Effector memory CD4-positive, alpha-beta T cell (primary cell): ENCODE measurements at places on chromosomes 1 and 21.

DNA sequence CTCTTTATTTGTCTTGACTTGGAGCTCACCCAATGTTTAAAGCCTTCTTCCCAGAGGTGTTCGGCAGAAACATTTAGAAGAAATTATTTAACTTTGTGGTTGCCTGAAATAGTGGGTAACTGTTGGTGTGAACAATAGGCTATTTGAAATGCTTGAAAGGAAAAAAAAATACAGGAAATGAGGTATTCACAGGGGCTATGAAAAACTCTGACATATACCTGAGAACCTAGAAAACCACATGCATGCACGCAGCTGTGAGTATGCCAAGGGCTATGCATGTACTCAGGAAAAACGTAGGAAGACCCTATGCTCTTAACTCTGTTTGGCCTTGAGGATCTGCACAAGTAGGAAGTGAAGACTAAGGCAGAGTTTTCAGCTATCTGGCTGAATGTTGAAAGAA, 16.4 kb upstream of the RNF186 start:
- H3K4me3 ChIP-seq: no peak overlapping the region
- H3K27ac ChIP-seq: no peak overlapping the region
- no peaks in the 10 kb centered on the region for H3K4me1 ChIP-seq
- H3K36me3 ChIP-seq: no peaks in the 10 kb centered on the region
- DNase-seq: no peak

DNA sequence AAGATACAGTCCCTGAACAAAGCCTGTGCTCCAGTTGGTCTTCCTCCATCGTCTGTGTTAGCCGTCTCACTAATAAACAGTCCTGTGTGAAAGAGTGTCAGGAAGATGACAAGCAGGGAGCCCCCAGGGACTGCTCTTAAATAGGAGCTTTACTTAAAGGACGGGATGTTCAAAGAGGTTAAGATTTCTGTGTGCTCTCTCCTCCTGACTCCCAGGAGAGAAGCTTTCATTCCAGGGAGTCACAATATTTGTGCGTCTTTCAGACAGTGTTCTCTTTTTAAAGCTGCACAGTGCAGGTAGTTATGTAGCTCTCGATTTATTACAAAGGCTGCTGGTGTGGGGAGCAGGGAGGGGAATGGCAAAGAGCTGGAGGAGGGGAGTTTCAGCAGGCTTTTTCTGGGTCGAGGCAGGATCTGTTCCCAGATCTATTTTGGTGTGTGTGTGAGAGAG, 43.5 kb downstream of the STYXL2 start:
- H3K4me3 ChIP-seq: no peak overlapping the region
- no peaks in the 10 kb centered on the region for H3K27me3 ChIP-seq
- no peaks in the 10 kb centered on the region for H3K4me1 ChIP-seq
- H3K36me3 ChIP-seq: no peaks in the 10 kb centered on the region
- H3K27ac ChIP-seq: no peak overlapping the region
- no peak for DNase-seq

GRCh38 chr1:155650231-155650757, 38.3 kb downstream of the YY1AP1 start:
- H3K4me1 ChIP-seq: no peaks in the 10 kb centered on the region
- H3K27ac ChIP-seq: no peak overlapping the region
- no peak for DNase-seq
- no peak overlapping the region for H3K4me3 ChIP-seq
- H3K27me3 ChIP-seq: no peaks in the 10 kb centered on the region

DNA sequence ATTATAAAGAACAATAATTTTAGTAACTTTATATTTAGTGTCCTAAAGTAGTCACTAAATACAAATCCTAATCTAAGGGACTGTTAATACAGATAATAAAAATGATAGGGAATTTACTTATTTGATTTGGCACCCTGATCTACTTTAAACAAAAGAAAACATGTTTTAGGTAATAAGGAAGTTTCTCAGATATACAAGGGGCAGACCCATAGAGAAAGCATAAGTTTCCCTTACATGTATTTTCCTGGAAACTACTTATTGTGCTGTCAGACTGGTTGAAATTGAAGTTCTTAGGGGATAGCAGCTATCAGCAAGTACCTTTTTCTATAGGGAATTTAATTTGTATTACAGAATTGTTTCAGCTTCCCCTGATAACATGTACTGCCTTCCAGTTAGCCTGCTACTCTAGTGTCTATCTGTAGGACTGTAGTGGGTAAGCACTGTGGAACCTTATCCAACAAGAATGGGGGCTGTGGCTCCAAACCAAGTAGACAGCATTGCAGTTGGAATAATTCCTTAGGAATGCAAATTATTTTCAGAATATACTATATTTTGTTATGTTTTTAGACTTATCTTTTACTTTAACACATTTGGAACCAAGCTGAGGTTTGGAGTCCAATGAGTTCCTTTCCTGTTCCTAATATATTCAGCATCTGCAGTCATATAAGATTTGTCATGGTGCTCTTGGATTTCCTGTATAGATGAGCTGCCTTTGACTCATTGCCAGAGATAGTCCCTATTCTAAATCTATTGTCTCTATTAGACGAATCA, 14.7 kb downstream of the MSH4 start:
- H3K4me3 ChIP-seq: no peak overlapping the region
- no peaks in the 10 kb centered on the region for H3K27me3 ChIP-seq
- no peaks in the 10 kb centered on the region for H3K4me1 ChIP-seq

GRCh38 chr1:43536196-43536863, 5.6 kb downstream of the PTPRF start:
- DNase-seq: no peak
- H3K36me3 ChIP-seq: no peaks in the 10 kb centered on the region
- peaks cover 7% of the 10 kb centered on the region for H3K27me3 ChIP-seq
- no peak overlapping the region for H3K4me3 ChIP-seq

- no peaks in the 10 kb centered on the region for H3K4me1 ChIP-seq
- no peak overlapping the region for H3K27ac ChIP-seq
- H3K36me3 ChIP-seq: no peaks in the 10 kb centered on the region
- no peak overlapping the region for H3K4me3 ChIP-seq
- no peak for DNase-seq
Observed at GRCh38 chr1:42368096-42368795, 12.3 kb upstream of the RIMKLA start.

DNA sequence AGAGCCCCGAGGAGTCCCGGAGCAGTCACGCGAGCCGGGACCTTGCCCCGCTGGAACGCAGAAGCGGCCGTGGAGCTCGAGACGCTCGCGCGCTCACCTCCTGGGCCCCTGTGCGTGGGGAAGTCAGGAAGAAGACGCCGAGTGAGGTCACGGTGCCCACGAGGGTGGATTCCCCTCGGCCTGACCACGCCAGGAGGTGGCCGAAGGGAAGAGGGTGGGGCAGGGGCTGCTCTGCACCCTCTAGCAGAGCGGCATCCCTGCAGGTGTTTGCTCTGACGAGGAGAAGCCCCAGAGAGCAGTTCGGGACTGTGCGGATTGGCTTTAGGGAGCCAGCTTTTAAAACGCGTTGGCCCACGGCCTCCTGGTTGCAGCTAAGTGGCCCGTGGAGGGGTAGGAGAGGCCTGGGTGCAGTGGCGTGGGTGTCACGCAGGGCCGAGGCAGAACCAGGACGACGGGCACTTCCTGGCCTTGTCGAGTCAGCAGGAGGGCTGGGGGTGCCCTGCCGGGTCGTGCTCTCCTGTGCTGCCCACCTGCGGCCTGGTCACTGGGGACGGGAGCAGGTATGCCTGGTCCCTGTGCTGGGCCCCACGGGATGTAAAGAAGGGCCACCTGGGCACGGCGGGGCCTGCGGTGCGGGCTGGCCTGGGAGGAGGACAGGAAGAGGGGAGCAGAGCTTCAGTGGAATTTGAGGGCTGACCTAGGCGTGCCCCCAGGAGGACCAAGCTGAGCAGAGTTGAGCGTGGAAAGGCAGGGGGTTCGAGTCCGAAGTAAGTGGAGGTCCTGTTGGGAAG, 1.0 kb downstream of the PDXK start:
- no peak for DNase-seq
- peaks cover 17% of the 10 kb centered on the region for H3K4me1 ChIP-seq
- peaks cover 12% of the 10 kb centered on the region for H3K36me3 ChIP-seq
- peak overlapping the region; percentile 73 for H3K27ac ChIP-seq
- H3K27me3 ChIP-seq: no peaks in the 10 kb centered on the region
- peak overlapping the region; percentile 68 for H3K4me3 ChIP-seq

GRCh38 chr1:100543640-100544039, 5.7 kb downstream of the GPR88 start:
- H3K36me3 ChIP-seq: no peaks in the 10 kb centered on the region
- no peak for DNase-seq
- no peak overlapping the region for H3K4me3 ChIP-seq
- no peak overlapping the region for H3K27ac ChIP-seq
- H3K27me3 ChIP-seq: peaks cover 13% of the 10 kb centered on the region
- H3K4me1 ChIP-seq: peaks cover 3% of the 10 kb centered on the region

- peaks cover 11% of the 10 kb centered on the region for H3K4me1 ChIP-seq
- DNase-seq: no peak
- H3K36me3 ChIP-seq: no peaks in the 10 kb centered on the region
- no peak overlapping the region for H3K4me3 ChIP-seq
Observed at GRCh38 chr1:20248971-20249612, 41.6 kb upstream of the VWA5B1 start.

DNA sequence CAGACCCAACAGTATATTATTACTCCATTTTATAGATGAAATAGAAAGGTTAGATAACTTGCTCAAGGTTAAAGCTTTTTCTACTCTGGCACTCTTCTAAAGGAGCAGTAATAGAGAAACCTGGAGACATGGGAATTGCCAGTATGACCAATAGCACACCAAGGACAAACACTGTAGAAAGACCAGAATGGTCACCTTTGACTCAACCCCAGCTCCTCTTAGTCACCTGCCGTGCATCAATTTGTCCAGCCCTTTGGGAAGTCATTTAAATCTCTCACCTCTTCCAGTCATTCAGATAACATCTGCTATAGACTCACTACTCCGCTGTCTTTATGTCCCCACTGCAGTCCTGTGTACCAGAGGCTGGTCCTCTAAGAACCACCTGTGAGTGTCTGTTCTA, 23.9 kb upstream of the SLC44A3 start:
- no peak overlapping the region for H3K4me3 ChIP-seq
- H3K27me3 ChIP-seq: no peaks in the 10 kb centered on the region
- no peak overlapping the region for H3K27ac ChIP-seq
- no peaks in the 10 kb centered on the region for H3K36me3 ChIP-seq
- no peaks in the 10 kb centered on the region for H3K4me1 ChIP-seq

- no peaks in the 10 kb centered on the region for H3K27me3 ChIP-seq
- DNase-seq: no peak
- no peaks in the 10 kb centered on the region for H3K36me3 ChIP-seq
Observed at GRCh38 chr1:4395676-4396075, 258.7 kb upstream of the AJAP1 start.

GRCh38 chr1:14598007-14598497, 433 bp upstream of the KAZN start:
- DNase-seq: no peak
- H3K27ac ChIP-seq: no peak overlapping the region
- H3K4me3 ChIP-seq: no peak overlapping the region
- H3K36me3 ChIP-seq: no peaks in the 10 kb centered on the region

GRCh38 chr1:109969146-109969829, 15.3 kb upstream of the AHCYL1 start:
- no peak for DNase-seq
- no peaks in the 10 kb centered on the region for H3K27me3 ChIP-seq
- H3K4me3 ChIP-seq: no peak overlapping the region
- H3K36me3 ChIP-seq: no peaks in the 10 kb centered on the region
- no peak overlapping the region for H3K27ac ChIP-seq

GRCh38 chr1:221283532-221283931, 404.3 kb downstream of the HLX start:
- no peak for DNase-seq
- no peaks in the 10 kb centered on the region for H3K36me3 ChIP-seq

DNA sequence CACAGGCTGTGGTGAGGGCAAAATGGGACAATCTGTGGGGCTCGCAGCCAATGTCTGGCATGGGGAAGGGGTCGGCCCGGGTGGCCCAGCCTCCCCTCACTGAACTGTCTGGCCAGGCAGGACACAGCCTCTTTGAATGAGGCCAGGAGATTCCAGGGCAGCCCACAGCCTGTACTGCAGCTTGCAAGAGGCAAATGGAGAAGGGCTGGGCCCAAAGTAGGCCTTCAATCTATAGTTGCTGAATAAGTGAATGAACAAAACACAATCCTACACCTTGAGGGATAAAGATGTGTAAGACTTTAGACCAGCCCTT, 23.2 kb downstream of the SLC27A3 start:
- no peak for DNase-seq
- H3K27ac ChIP-seq: no peak overlapping the region
- no peak overlapping the region for H3K4me3 ChIP-seq
- H3K4me1 ChIP-seq: no peaks in the 10 kb centered on the region

DNA sequence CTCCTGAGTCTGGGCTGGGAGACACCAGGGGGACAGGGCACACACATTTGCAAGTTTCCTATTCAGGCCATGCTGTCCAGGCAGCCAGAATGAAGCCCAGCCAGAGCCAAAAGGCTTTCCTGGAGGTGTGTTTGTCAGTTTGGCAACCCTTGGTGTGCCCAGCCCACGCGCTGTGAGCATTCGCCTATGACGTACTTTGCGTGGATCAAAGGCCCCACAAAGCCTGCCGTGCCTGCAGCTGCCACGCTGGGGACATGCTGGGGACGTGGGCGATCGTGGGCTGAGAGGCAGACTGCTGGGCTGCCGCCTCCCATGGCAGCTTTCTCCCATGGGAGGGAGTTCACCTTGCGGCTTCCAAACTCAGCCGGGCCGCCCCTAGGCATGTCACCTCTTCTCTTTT, 57.5 kb downstream of the CD247 start:
- H3K27ac ChIP-seq: peak overlapping the region; percentile 65
- H3K4me3 ChIP-seq: no peak overlapping the region
- peak; percentile 23 for DNase-seq
- peaks cover 17% of the 10 kb centered on the region for H3K36me3 ChIP-seq
- H3K27me3 ChIP-seq: no peaks in the 10 kb centered on the region

DNA sequence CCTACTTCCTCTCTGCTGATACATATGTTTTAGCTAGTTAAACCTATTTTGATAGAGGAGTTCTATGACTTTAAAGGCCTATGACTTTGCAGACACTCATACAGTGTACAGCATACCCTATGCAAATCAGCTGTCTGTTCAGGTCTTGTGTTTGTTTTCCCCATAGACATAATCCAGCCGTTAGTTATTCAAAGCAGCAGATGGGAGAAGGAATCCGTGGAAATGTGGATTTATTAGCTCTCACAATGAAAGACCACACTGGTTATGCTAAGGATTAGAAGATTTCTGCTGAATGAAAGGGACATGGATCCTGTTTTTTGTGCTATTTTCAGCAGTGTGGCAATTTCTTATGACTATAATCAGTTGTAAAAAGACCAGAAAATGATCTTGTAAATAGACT, 59.8 kb downstream of the MAST2 start:
- H3K36me3 ChIP-seq: no peaks in the 10 kb centered on the region
- DNase-seq: no peak
- no peak overlapping the region for H3K27ac ChIP-seq
- no peak overlapping the region for H3K4me3 ChIP-seq

DNA sequence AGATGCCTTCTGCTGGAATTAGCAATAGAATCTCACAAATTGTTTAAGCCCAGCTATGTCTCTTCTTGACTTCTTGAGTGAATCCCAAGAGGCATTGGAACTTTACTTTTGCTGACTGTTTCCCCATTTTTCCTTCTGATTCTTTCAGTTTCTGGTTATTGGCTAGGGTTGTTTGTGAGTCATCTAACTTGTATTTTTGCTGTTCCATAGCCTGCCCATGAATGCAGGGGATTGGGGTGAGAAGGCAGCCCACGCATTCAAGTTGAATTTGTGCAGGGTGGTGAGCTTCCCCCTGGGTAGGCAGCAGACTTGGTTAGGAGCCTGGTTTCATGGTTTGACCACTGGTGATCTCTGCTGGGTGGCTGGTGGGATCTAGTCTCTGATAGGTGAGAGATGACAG, 10.4 kb upstream of the KLF17 start:
- H3K4me1 ChIP-seq: no peaks in the 10 kb centered on the region
- no peaks in the 10 kb centered on the region for H3K36me3 ChIP-seq
- H3K27me3 ChIP-seq: no peaks in the 10 kb centered on the region
- DNase-seq: no peak
- H3K4me3 ChIP-seq: no peak overlapping the region
